ENCODE measurements at places on chromosomes 16 and 17. TPM values are rescaled to one million over a fixed set of nuclear protein-coding genes. Genes with fewer than 3 reads are reported as not detected.
A peak's percentile ranks its signal among the peaks of the same experiment; 100 is the strongest.

The GSG1L2 gene
- not detected for polyA plus RNA-seq

The GRIN2A gene
- polyA plus RNA-seq, result 0.11 TPM

DNA sequence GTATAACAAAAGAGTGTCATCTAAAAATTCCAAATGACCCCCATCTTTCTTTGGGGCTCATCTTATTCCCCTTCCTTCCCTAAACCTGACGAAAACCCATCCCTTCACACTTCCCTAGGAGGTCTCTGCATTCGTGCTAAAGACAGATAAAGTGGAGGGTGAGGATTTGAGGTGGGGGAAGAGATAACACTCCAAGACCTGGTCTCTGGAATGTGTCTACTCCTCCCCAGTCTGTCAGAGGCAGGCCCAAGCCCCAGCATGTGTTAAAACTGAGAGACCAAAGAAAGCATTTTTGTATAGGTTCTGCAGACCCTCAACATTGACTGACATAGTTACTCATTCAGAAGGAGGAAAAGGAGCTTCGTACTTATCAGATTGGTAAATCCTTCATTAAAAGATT lies 11.0 kb upstream of the LHX1 start:
- no peak for DNase-seq

- DNase-seq, result no peak
These were observed 43.5 kb upstream of the MTMR4 start for GRCh38 chr17:58557981-58558380.

GRCh38 chr17:63634163-63634562 lies 11.9 kb downstream of the MAP3K3 start:
- no peak for DNase-seq

DNA sequence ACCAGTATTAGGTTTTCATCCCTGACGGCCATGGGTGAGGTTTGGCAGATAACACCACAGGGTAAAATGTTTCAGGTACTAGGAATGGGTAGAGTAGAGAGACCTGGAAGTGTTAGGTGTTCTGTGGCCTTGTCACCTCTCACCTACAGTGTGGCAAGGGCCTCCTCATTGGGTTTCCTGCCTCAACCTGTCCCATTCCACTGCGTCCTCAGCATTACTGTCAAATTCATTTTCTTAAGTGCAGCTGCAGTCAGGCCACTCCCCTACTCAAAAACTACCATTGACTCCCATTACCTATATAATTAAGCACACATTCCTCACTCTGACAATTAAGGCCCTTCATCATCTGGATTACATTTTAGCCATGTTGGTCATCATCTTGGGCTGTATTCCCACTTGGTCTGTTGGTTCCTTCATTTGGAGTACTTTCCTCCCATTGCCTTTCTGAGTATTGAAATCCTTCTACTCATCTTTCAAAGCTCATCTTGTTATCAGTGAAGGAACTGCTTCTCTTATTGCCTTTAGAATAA lies 64.5 kb downstream of the NUP88 start:
- no peak for DNase-seq

The RUNDC3A gene
- 24.0 TPM for polyA plus RNA-seq

The NECAB2 gene
- 6.3 TPM for polyA plus RNA-seq

The PPP1R27 gene
- 1.5 TPM for polyA plus RNA-seq

The CCL5 gene
- 1.5 TPM for polyA plus RNA-seq

The TERB1 gene
- polyA plus RNA-seq, result not detected

- DNase-seq, result no peak
These were observed 87.8 kb upstream of the CORO6 start for GRCh38 chr17:29710520-29710884.

The KRT27 gene
- polyA plus RNA-seq, result not detected

- DNase-seq, result no peak
These were observed 30.3 kb downstream of the DBNDD1 start for GRCh38 chr16:89988951-89989350.

GRCh38 chr17:80999536-81000333 lies 8.1 kb downstream of the CHMP6 start:
- peak; percentile 73 for DNase-seq

The TBC1D3G gene
- 0.85 TPM for polyA plus RNA-seq

Data from pancreas (tissue), 10 donors.